ENCODE measurements at places on chromosomes 1 and 21.
A peak's percentile ranks its signal among the peaks of the same experiment; 100 is the strongest.

DNA sequence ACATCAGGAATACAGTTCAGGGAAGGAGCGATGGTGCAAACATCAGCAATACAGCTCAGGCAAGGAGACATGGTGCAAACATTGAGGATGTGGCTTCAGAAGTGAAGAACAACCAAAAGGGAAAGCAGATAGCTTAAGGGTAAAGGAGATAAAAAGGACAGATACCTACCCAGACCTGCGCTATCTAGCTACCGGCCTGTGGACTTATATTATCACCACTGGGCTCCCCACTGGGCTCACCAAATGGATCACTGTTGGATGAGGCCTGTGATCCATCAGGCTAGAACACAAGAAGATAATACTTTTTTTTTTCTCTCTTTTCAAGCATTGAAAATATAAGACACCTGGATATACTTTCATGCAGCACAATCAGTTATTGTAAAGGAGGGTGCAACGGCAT lies 44.7 kb upstream of the C8B start:
- no peak for DNase-seq

- DNase-seq: no peak
Observed at GRCh38 chr1:32111789-32112188, 3.9 kb downstream of the KPNA6 start.

GRCh38 chr1:93681989-93682412 lies 364 bp upstream of the BCAR3 start:
- DNase-seq: peak; percentile 58

GRCh38 chr21:31111093-31111492 lies 72.8 kb upstream of the KRTAP19-8 start:
- DNase-seq: no peak

GRCh38 chr1:3603571-3604467 lies 7.5 kb downstream of the MEGF6 start:
- no peak for DNase-seq

GRCh38 chr1:16094453-16095158 lies 21.2 kb upstream of the FAM131C start:
- no peak for DNase-seq

DNA sequence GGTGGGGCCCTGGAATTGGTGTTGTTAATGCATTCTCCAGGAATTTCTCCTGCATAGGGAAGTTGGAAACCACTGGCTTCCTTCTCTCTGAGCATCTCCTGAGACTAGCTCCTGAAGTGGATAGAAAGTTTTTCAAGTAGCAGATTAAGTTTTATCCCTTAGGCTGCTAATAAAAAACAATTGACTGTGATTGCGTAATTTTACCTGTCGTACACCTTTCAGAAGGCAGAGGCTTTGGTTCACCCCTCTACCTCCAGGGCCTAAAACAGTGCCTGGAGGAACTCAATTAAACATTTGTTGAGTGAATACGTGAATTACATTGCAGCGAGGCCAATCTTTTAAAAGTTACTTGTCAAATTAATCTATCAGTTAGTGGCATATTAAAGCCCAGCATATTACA lies 3.4 kb downstream of the ITSN1 start:
- no peak for DNase-seq

DNA sequence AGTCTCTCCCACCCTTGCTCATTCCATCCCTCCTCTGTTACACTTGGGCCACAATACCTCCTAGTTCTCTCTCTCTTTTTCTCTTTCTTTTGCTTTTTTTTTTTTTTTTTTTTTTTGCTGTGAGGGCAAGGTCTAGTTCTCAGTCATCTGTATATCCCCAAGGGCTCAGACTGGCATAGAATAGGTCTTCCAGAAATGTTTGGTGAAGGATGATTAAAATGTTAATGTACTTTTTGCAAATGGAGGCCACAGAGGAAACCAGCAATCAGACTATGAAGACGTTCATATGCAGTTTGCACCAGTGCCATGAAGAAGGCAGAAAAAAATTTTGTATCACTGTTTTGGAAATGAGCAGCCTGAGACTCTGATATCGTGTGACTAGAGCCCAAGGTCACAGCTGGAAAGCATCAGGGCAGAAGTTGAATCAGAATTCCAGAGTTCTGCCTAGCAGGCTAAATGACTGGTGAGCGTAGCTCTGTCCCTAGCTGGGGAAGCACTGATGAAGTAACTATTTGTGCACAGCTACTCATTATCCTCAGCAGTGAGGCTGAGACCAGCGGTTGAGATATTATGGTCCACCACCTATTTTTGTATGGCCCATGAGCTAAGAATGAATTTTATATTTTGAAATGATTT lies 186.5 kb downstream of the TGFBR3 start:
- DNase-seq: peak; percentile 88

DNA sequence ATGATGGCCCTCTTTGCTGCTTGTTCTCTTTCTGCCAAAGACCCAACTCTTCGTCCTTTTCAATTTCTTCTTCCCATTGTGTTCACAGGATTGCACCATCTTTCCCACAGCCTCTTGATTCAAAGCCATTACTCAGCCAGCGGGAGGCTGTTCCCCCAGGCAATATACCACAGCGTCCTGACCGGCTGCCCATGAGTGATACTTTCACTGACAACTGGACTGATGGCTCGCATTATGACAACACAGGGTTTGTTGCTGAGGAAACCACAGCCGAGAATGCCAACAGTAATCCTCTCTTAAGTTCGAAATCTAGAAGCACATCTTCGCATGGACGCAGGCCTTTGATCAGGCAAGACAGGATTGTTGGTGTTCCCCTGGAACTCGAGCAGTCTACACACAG lies 167.4 kb downstream of the LRRC40 start:
- DNase-seq: no peak

GRCh38 chr1:154835531-154836324 lies 34.4 kb downstream of the KCNN3 start:
- no peak for DNase-seq

- no peak for DNase-seq
Observed at GRCh38 chr1:18917071-18917799, 14.9 kb upstream of the ALDH4A1 start.

GRCh38 chr1:116465845-116466685 lies 93.0 kb downstream of the ATP1A1 start:
- DNase-seq: no peak

DNA sequence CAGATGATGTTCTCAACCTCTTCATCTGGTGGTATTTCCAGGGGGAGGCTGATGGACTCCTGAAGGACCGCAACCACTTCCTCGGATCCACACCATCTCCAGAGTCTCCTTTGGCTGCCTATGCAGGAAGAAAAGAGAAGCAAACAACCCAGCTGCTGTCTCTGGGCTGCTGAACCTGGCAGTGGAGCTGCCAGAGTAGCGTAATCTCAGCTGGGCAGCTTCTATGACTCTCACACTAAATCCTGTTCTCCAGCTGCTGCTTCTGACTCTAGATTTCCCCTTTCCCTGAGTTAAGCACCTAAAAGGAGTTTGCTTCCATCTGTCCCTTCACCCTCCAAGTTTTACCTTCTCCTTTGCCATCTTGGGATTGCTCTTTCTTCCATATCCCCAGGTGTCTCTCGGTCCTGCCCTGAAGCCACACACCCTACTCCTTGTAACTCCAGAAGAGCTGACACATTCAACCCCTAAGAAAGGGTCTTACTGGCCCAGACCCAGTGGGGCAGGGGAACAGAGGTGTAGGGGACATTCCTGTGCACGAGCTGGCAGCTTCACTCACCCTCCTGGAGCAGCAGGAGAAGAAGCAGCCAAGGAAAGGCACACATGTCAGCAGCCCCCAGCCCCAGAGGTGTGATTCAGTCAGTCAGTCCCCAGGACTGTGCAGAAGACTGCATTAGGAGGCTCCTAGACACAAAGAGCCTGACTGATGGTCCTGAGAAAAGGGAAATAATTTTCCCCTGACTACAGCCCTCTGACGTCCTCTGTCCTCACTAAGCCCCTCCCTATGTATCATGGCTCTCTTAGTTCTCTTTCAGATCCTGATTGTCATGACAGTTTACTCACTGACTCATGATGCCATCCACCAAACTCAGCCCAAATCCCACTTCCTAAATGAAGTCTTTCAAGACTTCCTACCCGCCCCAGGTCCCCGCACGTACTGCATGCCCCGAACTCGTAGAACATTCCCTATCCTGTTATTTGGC lies at the start of gene SLAMF9:
TSS of gene SLAMF9 (minus strand) at position 702 of the 980 bp plus-strand sequence. CDS start at position 602, 100 bp downstream.
- peak; percentile 15 for DNase-seq

- no peak for DNase-seq
Observed at GRCh38 chr1:170593173-170594011, 61.4 kb downstream of the GORAB start.

- DNase-seq: no peak
Observed at GRCh38 chr1:51231120-51231519, 5.0 kb upstream of the RNF11 start.

DNA sequence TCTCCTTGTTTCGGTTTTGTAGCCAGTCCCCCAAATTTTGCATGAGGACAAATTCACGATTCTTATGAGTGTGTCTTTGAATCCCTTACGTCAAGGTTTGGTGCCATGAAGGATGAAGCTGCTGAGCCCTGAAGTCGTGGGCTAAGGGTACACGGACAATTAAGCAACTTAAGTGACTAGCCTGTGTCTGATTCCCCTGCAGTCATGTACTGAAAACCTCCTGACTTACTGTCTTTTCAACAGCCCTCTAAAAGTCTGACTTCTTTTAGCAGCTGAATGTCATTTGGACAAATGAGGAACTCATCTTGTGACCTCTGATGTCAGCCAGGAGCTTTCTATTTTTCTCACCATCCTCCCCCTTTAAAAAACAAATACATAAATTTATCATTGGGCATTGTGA lies 27.1 kb upstream of the C1orf105 start:
- no peak for DNase-seq

DNA sequence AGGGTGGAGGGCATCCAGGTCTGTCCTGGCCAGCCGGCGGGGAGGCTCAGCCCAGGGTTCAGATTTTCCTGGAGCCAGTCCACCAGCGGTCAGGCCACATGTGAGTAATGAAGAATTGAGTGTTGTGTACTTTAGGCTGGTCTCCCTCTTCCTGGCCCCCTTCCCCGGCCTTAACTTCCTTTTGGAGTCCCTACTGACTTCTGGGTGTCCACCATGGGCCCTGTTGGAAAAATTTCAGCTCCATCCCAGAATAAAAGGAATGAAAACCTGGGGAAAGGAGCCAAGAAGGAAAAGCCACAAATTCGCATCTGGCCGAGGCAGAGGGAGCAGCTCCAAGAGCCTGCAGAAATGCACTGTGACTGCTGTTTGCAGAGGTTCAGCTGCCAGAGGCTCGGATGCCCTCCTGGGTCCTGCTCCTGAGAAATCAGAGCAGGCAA lies 35.5 kb upstream of the HHAT start:
- DNase-seq: peak; percentile 14

GRCh38 chr21:46402421-46402820 lies 56.3 kb upstream of the DIP2A start:
- DNase-seq: no peak

DNA sequence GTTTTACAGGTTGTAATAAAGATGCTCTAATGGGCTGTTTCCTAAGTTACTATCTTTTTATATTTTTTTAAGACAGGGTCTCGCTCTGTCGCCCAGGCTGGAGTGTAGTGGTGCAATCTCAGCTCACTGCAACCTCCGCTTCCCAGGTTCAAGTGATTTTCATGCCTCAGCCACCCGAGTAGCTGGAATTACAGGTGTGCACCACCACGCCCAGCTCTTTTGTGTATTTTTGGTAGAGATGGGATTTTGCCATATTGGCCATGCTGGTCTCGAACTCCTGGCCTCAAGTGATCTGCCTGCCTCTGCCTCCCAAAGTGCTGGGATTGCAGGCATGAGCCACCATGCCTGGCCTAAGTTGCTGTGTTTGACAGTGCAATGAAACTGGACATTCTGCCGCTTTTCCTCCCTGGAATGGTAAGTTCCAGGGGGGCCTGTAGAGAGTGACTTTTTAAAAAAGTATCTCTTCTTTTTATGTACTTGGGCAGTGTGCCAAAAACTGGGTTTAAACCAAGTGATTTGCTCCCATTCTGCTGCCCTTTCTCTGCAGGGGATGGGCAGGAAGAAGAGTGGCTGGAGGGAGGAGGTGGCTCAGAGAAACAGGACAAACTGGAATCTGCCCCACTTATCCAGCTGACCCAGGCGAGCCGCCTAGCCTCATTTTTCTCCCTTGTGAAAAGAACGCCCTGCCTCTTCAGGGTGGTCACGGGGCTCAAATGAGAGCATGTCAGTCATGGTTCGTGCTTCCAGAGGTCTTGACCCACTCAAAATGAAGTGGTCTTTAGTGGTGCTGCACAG lies 2.3 kb downstream of the SLC37A1 start:
- no peak for DNase-seq

DNA sequence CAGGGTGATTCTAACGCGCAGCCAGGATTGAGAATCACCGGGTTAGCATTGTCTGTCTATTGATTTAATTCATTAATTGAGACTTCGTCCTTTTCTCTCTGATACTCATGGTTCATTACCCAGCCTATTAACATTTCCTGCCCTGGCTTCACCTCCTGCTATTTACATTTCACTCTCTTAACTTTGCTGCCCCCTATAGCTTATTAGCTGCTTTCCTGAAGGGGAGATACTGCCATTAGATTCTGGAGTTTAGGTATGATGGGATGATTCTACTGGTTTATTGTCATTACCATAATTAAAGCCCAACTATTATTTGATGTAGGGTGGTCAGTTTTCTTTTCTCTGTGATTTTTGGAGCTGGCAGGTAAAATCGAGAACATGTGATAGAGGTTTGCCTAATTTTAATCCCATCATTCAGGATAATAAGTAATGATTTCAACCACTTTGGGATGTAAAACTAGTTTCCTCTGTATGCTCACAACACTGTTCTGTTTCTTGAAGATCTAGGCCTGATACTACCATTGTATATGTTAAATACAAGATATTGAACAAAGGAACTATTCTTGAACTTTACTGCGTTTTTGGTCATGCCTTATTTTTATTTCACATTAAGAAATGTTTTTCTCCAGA lies 6.4 kb downstream of the PPP2R5A start:
- DNase-seq: no peak

- no peak for DNase-seq
Observed at GRCh38 chr1:78091215-78091813, 45.5 kb downstream of the GIPC2 start.

Measured in HS-5 (cell line).